Activated CD8-positive, alpha-beta T cell treated with anti-CD3 and anti-CD28 coated beads, Interleukin-2, amount 10 ng/mL, durations not matched to agents 7 days and 5 days (primary cell): ENCODE measurements at places on chromosomes 13 and 19. TPM values are rescaled to one million over a fixed set of nuclear protein-coding genes. Genes with fewer than 3 reads are reported as not detected.

The NCAN gene
- not detected for total RNA-seq

The KLC3 gene
- total RNA-seq: not detected

The SIGLEC12 gene
- total RNA-seq: 0.53 TPM

The PPFIA3 gene
- total RNA-seq: 1.8 TPM

The JSRP1 gene
- not detected for total RNA-seq

The U2AF1L4 gene
- total RNA-seq: 23.3 TPM

The KLK3 gene
- total RNA-seq: not detected

DNA sequence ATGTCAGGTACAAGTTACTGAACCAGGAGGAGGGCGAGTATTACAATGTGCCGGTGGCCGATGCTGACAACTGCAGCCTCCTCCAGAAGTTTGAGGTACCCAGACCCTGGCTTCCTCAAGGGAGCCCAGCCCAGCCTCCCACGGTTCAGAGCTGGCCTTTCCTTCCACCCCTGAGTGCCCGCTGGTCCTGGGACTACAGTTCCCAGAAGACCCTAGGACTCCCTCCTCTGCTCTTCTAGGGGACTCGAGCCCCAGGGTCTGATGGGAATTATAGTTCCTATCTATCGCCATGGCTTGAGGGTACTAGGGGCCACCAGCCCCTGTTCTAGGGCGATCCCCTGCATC, 11.0 kb downstream of the PRKCG start:
- H3K27ac ChIP-seq: no peak overlapping the region
- H3K36me3 ChIP-seq: no peaks in the 10 kb centered on the region
- DNase-seq: no peak
- peaks cover 3% of the 10 kb centered on the region for H3K27me3 ChIP-seq

- H3K36me3 ChIP-seq: no peaks in the 10 kb centered on the region
- peaks cover 8% of the 10 kb centered on the region for H3K27me3 ChIP-seq
- H3K27ac ChIP-seq: no peak overlapping the region
- no peak overlapping the region for H3K4me3 ChIP-seq
- no peaks in the 10 kb centered on the region for H3K4me1 ChIP-seq
- DNase-seq: no peak
These were observed 189.5 kb upstream of the MIR17HG start for GRCh38 chr13:91158017-91158395.

DNA sequence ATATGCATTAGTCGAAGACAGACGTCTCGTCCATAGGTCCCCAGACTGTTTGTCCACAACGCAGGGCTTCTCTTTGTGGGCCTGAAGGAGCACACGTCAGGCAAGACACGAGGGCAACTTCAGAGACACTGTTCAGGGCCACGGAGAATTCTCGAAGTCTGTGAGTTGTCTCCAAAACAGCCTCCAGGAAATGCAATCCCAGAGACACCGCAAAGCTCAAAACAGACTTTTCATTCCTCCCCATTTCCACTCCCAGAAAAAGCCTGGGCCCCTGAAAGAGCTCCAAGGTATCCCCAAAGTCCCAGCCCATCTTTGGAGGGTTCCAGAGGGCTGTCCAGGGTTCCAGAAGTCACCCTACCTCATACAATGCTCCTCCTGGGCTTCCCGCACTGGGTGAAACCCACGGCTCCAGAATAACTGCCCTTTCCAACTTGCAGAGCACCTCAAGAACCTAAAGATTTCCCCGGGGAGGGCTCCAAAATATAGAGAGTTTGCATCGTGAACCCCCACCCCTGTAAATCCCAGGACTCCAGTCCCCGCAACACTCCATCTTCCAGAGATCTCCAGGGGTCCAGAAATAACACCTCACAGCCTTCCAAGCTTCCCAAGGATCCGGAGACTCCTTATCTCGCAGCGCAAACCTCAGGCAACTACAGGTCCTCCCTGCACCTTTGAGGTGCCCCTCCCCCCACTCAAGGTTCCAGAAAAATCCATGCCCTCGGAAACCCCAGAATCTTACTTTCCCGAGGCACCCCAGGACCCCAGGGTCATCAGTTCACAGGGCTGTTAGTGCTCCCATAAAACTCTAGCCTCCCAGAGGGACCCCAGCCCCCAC, 687 bp upstream of the FTL start:
- no peak for DNase-seq
- H3K4me1 ChIP-seq: peaks cover 77% of the 10 kb centered on the region
- peak overlapping the region; percentile 96 for H3K4me3 ChIP-seq

- H3K4me3 ChIP-seq: no peak overlapping the region
- H3K27ac ChIP-seq: no peak overlapping the region
- no peaks in the 10 kb centered on the region for H3K4me1 ChIP-seq
- no peaks in the 10 kb centered on the region for H3K36me3 ChIP-seq
These were observed 82.6 kb upstream of the OXGR1 start for GRCh38 chr13:97076898-97077297.

- H3K27ac ChIP-seq: no peak overlapping the region
- H3K4me1 ChIP-seq: peaks cover 15% of the 10 kb centered on the region
- H3K4me3 ChIP-seq: no peak overlapping the region
- DNase-seq: peak; percentile 49
- H3K36me3 ChIP-seq: peaks cover 14% of the 10 kb centered on the region
These were observed 9.0 kb downstream of the ABHD8 start for GRCh38 chr19:17294051-17294891.

DNA sequence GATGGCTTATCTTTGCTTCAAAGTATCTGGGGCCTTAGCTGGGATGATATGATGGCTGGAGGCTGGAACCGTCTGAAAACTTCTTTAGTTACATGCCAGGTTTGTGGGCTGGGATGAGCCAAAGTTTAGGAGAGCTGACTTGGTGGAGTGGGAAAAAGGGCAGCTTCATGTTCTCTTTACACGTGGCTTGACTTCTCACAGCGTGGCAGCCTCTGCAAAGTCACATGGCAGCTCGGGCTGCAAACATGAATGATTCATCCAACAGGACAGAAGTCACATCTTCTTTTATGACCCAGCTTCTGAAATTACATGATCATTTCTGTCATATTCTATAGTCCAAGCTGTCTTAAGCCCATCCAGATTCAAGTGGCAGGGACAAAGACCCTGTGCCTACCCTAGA, 176.0 kb downstream of the OLFM4 start:
- no peak overlapping the region for H3K27ac ChIP-seq
- H3K4me3 ChIP-seq: no peak overlapping the region

- H3K4me3 ChIP-seq: peak overlapping the region; percentile 92
- DNase-seq: no peak
- H3K36me3 ChIP-seq: peaks cover 41% of the 10 kb centered on the region
- H3K4me1 ChIP-seq: peaks cover 20% of the 10 kb centered on the region
- peak overlapping the region; percentile 97 for H3K27ac ChIP-seq
These were observed 362 bp downstream of the ZNF557 start for GRCh38 chr19:7069904-7070226.

GRCh38 chr13:29292045-29292444, 303.4 kb downstream of the SLC7A1 start:
- H3K36me3 ChIP-seq: no peaks in the 10 kb centered on the region
- DNase-seq: no peak
- H3K4me3 ChIP-seq: no peak overlapping the region
- H3K4me1 ChIP-seq: no peaks in the 10 kb centered on the region
- no peak overlapping the region for H3K27ac ChIP-seq

DNA sequence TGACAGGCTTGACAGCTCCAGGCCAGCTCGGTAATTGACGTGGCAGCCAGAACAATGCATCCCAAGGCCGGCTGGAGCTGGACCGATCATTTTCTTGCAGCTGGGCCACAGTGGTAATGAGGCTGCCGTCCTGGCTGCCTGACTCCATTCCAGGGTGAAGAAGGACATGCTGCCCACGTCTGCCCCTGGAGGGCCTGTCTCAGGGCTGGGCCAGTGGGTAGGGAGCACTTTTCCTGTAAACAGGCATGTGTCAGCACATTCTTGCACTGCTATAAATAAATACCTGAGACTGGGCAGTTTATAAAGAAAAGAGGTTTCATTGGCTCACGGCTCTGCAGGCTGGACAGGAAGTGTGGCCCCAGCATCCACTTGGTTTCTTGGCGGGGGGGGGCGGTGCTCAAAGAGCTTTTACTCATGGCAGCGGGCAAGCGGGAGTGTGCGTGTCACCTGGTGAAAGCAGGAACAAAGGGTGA, 38.1 kb upstream of the KCTD15 start:
- H3K27ac ChIP-seq: no peak overlapping the region
- no peaks in the 10 kb centered on the region for H3K27me3 ChIP-seq
- H3K36me3 ChIP-seq: no peaks in the 10 kb centered on the region
- no peak overlapping the region for H3K4me3 ChIP-seq
- DNase-seq: no peak

GRCh38 chr13:57637515-57637914, 6.0 kb downstream of the PCDH17 start:
- H3K36me3 ChIP-seq: peaks cover 8% of the 10 kb centered on the region
- no peak overlapping the region for H3K27ac ChIP-seq
- peaks cover 2% of the 10 kb centered on the region for H3K4me1 ChIP-seq
- H3K4me3 ChIP-seq: no peak overlapping the region
- H3K27me3 ChIP-seq: peaks cover 12% of the 10 kb centered on the region

DNA sequence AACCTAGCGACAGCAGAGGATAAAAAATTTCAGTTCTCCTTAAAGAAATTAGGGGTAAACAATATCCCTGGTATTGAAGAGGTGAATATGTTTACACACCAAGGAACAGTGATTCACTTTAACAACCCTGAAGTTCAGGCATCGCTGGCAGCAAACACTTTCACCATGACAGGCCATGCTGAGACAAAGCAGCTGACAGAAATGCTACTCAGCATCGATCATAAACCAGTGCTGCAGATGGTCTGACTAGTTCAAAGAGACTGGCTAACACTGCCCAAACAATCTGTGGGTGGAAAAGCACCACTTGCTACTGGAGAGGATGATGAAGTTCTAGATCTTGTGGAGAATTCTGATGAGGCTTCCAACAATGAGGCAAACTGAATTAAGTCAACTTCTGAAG, 19.9 kb upstream of the ACOD1 start:
- no peak for DNase-seq
- H3K4me1 ChIP-seq: peaks cover 3% of the 10 kb centered on the region
- no peak overlapping the region for H3K4me3 ChIP-seq
- no peaks in the 10 kb centered on the region for H3K36me3 ChIP-seq
- H3K27ac ChIP-seq: no peak overlapping the region
- peaks cover 7% of the 10 kb centered on the region for H3K27me3 ChIP-seq

DNA sequence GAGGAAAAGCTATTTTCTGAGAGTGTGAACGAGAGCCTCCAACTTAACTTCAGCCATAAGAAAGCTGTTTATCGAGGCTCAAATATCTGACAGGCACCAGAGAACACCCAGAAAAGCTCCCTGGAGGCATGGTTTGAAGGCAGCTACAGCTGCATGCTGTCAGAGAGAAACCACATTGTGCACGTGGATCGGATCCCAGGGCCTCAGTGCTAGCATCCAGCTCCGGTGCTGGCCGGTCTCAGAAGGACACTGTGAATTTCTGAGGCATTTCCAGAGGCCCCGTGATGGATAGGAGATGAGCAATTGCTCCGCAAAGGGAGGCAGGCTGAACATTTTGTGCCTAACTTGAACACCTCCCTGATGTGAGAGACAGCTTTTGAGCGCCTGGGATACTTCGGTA, 315.7 kb downstream of the FGF9 start:
- H3K36me3 ChIP-seq: no peaks in the 10 kb centered on the region
- H3K27ac ChIP-seq: no peak overlapping the region
- H3K27me3 ChIP-seq: no peaks in the 10 kb centered on the region
- H3K4me1 ChIP-seq: no peaks in the 10 kb centered on the region
- DNase-seq: no peak

GRCh38 chr13:98103942-98104880, 38.7 kb upstream of the FARP1 start:
- no peak overlapping the region for H3K4me3 ChIP-seq
- H3K4me1 ChIP-seq: no peaks in the 10 kb centered on the region
- DNase-seq: no peak
- H3K36me3 ChIP-seq: no peaks in the 10 kb centered on the region
- H3K27me3 ChIP-seq: peaks cover 2% of the 10 kb centered on the region

GRCh38 chr13:111388851-111389500, 68.5 kb downstream of the TEX29 start:
- H3K4me1 ChIP-seq: peaks cover 35% of the 10 kb centered on the region
- H3K36me3 ChIP-seq: no peaks in the 10 kb centered on the region
- H3K27ac ChIP-seq: peak overlapping the region; percentile 2
- H3K4me3 ChIP-seq: peak overlapping the region; percentile 1
- DNase-seq: peak; percentile 56
- no peaks in the 10 kb centered on the region for H3K27me3 ChIP-seq

- no peaks in the 10 kb centered on the region for H3K36me3 ChIP-seq
- DNase-seq: no peak
- H3K27me3 ChIP-seq: peaks cover 9% of the 10 kb centered on the region
- no peak overlapping the region for H3K27ac ChIP-seq
- no peak overlapping the region for H3K4me3 ChIP-seq
These were observed 48.4 kb upstream of the CACNA1A start for GRCh38 chr19:13554506-13555240.

GRCh38 chr13:45055902-45056648, 64.2 kb upstream of the GTF2F2 start:
- H3K27me3 ChIP-seq: peaks cover 14% of the 10 kb centered on the region
- peaks cover 13% of the 10 kb centered on the region for H3K4me1 ChIP-seq
- no peak overlapping the region for H3K27ac ChIP-seq
- no peak overlapping the region for H3K4me3 ChIP-seq
- DNase-seq: no peak

GRCh38 chr19:8208119-8208921, 850 bp upstream of the CERS4 start:
- peaks cover 6% of the 10 kb centered on the region for H3K36me3 ChIP-seq
- H3K27ac ChIP-seq: peak overlapping the region; percentile 78
- peaks cover 3% of the 10 kb centered on the region for H3K27me3 ChIP-seq
- no peak for DNase-seq
